ENCODE measurements at places on chromosomes 11 and 22.

DNA sequence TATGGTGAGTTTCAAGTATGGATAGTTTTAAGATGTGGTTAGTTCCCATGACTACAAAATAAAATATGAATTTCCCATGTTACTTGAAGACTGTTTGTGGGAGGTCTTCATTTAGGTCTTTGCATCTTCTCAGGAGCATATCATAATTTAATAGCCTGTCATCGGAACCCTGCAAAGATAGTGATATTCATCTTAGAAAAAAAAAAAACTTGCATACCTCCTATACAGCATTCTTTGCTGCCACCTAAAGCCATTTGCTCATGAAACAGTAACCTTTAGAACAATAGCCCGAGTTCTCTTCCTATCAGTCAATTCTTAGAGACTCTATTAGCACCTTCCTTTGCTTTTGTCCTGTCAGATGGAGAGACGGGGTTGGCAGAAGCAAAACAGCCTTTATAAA lies 75.3 kb downstream of the ARFGAP2 start:
- DNase-seq, result no peak

- no peak for DNase-seq
These were observed 37.5 kb downstream of the SESN3 start for GRCh38 chr11:95193541-95193940.

DNA sequence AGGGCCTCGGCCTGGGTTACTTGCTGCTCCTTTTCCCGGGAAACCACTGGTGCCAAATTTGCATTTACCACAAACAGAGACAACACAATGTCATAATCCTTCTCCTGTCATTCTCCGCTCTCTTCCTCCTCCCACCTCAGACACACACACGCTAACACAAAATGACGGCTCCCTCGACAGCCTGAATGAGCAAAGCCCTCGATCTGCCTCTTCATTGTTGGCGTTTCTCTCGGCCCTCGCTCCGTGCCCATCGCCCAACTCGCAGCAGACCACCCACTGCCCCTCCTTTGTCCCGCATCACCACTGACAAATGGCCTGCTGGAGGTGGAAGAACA lies 12.5 kb upstream of the TCF20 start:
- DNase-seq, result no peak

DNA sequence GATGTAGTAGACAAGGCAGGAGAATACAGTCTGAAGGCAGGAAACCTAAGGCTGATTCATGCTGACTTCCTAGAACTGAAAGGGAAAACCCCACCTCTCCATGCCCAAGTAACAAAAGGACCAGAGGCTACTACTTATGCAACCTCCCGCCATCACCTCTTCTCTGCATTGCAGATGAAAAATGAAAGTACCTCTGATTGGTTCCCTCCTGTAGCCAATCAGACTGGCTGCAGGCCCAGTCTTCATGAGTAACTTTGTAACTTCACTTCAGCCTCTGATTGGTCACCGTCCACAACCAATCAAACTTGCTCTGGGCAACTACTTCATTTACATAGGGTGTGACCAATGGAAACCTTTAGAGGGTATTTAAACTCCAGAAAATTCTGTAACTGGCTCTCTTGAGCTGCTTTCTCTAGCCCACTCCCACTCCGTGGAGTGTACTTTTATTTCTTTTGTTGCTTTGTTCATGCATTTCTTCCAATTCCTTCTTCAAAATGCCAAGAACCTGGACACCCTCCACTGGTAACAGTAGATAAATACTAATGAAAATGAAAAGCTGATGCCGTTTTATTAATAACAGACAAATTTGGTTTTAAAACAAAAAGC lies 5.2 kb upstream of the MAP6 start:
- DNase-seq, result no peak

DNA sequence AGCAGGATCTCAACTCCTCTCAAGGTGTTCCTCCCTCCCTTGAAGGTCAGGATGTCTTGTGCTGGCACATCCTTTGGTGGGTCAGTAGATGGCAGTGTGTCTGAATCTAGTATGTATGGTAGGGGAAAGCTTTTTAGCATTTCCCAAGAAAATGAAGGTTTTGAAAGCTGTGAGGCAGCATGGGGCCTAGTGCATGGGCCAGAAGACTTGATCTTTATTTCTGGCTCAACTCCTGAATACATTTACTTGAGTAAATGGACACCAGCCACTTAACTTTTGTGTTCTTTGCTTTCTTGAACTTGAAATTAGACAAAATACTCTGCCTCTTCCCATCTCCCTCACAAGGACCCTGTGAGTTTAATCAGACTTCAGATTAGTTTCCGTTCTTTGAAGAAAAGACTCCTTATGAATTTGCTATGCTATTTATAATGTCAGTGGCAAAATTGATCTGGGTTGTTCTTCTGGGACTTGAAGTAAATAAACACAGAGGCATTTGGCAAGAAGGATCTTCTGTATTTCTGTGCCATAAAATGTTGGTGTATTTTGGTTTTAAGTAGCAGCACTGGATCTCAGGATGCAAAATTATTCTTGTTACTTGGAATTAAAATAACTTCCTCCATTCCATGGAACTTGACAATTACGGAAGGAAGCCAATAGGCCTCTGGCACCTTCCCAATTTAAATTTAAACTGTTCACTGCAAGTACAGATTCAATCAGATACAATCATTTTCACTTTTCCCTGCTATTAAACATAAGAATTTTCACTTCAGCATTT lies 288.8 kb downstream of the CASP12 start:
- DNase-seq, result peak; percentile 36

DNA sequence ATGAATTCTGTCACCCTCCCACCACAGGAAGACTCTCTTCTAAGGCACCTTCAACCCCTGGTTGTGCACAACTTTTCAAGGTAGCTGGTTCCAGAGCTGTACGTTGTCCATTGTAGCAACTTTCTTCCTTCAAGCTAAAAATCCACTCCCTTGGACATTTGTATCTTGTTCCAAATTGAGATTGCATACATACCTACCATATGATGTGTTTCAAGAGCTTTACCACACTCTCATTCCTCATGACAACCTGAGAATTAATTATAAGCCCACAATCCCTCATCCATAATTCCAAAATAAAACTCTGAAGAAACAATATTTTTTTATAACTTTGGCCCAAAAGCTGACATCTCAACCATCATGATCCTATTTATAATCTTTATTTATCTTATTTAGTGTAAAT lies 3.0 kb downstream of the OR52W1 start:
- no peak for DNase-seq

GRCh38 chr11:27241311-27242122 lies 121.5 kb downstream of the CCDC34 start:
- no peak for DNase-seq

DNA sequence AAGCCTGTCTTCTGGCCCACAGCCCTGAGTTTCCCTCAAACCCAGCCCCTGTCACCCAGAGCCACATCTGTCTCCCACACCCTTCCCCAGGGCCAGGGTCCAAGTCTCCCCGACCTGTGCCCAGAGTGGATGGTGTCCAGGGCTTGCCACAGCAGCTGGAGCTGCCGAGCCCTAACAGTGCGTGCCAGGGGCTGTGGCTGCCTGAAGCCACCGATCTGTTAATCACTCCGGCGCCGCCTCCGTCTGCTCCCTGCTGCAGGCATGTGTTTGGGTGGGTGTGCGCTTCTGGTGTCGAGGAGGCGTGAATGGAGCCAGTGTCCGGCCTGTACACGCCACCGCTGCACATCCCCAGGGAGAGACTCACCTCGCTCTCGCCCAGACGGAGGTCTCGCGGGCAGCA lies 26.1 kb downstream of the SHISAL1 start:
- no peak for DNase-seq

- DNase-seq, result no peak
These were observed 462.8 kb downstream of the INSC start for GRCh38 chr11:15577519-15577918.

DNA sequence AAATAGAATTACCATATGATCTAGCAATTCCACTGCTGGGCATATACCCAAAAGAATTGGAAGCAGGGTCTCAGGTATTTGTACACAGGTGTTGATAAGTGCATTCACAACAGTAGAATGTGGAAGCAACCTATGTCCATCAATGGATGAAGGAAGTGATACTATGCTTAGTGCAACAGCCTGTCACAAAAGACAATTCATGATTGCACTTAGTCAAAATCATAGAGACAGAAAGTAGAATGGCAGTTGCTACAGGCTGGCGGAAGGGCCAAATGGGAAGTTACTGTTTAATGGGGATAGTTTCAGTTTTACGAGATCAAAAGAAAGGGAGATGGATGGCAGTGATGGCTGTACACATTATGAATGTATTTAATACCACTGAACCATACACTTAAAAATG lies 42.0 kb downstream of the SGSM3 start:
- DNase-seq, result no peak

GRCh38 chr11:76209973-76210930 lies 4.0 kb upstream of the WNT11 start:
- peak; percentile 10 for DNase-seq

- DNase-seq, result no peak
These were observed 3.4 kb upstream of the NR1H3 start for GRCh38 chr11:47254386-47254785.

GRCh38 chr11:116842909-116843308 lies 5.5 kb upstream of the APOA1 start:
- DNase-seq, result no peak

- no peak for DNase-seq
These were observed 17.0 kb downstream of the DTX4 start for GRCh38 chr11:59188954-59189353.

- DNase-seq, result no peak
These were observed 25.6 kb downstream of the SYT7 start for GRCh38 chr11:61555051-61555969.

DNA sequence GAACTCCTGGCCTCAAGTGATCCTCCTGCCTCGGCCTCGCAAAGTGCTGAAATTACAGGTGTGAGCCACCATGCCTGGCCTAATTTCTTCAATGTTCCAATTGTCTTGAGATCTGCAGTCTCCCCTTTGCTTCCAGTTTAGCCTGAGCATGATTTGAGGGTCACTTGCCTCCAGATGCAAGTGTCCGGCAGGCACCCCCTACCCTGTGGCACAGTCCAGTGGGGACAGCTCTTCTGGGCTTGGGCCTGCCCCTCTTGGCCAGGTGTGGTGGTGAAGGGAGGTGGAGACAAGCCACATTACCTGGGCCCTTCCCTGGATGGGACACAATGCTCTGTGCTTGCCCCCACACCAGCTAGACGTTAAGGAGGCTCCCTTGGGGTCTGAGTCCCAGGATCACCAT lies 21.3 kb upstream of the CACNG2 start:
- DNase-seq, result no peak

- no peak for DNase-seq
These were observed 2.3 kb upstream of the TIRAP start for GRCh38 chr11:126280595-126280994.

GRCh38 chr11:84722583-84723108 lies 904.5 kb downstream of the DLG2 start:
- DNase-seq, result no peak

- DNase-seq, result no peak
These were observed 103.6 kb downstream of the NECTIN1 start for GRCh38 chr11:119625206-119625978.

GRCh38 chr11:60947700-60948099 lies 4.3 kb downstream of the SLC15A3 start:
- DNase-seq, result no peak

DNA sequence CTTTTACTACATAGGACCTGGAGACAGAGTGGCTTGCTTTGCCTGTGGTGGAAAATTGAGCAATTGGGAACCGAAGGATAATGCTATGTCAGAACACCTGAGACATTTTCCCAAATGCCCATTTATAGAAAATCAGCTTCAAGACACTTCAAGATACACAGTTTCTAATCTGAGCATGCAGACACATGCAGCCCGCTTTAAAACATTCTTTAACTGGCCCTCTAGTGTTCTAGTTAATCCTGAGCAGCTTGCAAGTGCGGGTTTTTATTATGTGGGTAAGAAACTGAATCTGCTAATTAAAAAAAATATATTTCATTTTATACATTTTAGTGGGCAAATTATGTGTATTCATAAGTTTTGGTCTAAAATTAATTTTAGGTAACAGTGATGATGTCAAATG lies 7.8 kb downstream of the BIRC3 start:
- DNase-seq, result no peak

DNA sequence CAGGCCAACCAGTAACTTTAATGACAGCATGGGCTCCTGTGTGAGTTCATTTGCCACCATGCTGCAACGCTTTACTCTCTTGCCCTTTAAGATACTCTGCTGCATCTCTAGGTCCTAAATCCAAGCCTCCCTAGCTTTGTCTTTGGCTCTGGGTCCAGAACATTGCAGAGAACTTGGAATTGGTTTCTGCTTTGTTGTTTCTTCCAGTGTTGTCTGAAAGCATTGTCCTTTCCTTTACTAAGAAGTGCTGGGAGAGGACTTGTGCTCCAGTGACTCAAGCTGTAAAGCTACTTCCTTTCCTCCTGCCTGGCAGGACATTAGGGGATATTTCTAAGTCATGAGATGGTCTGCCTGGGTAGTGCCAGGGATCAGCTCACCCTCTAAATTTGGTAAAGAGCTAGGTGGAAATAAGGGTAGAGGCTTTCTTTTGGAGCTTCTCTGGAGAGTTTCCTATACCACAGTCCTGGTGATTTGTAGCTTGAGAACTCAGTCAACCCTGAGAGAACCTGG lies 202.5 kb upstream of the CADM1 start:
- DNase-seq, result no peak

GRCh38 chr11:91174193-91174592 lies 951.3 kb upstream of the CHORDC1 start:
- no peak for DNase-seq

- DNase-seq, result no peak
These were observed 526.0 kb downstream of the ETS1 start for GRCh38 chr11:128061281-128061871.

DNA sequence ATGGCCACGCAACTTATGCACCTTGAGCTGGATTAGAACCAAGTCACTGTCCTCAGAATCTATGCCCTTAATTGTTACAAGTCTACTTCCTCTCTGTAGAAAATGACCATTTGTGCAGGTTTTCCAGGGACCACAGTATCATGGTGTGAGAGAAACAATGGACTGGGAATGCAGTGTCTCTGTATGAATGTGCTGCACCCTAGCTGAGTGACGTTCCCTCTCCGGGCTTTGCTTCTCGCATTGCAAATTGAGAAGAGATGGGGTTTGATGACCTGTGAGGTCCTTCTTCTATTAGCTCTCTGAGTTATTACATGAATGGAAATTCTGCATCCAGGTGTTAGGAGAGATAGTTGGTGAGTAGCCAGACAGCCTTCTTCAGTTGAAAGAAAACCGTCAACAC lies 1052.3 kb downstream of the NTM start:
- DNase-seq, result no peak

DNA sequence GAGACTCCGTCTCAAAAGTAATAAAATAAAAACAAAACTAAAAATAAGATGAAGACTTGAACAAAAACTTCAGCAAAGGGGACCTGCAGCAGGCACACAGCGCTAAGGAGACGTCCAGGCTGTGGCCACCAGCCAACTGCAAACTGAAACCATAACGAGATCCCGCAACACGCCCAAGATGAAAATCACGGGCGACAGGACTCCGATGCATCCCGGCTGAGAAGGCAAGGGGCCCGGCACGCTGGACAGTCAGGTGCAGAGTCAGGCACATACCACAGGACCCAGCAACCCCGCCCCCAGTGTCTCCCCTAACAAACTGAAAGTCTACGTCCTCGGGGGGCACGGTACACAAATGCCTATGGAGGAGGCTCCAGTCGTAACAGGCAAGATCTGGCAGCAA lies 9.2 kb downstream of the HRAS start:
- no peak for DNase-seq

Measured in non-pigmented ciliary epithelial cell (primary cell).